B cell (primary cell): ENCODE measurements at places on chromosomes 12 and 14.

GRCh38 chr12:4648501-4649357 lies at the start of the genes AKAP3 and NDUFA9:
AKAP3 (minus strand) TSS chr12:4649051; CDS start chr12:4638196, 10,855 bp downstream.
NDUFA9 (plus strand) TSS chr12:4649114; CDS start chr12:4649127, 13 bp downstream.
- peak; percentile 89 for DNase-seq

DNA sequence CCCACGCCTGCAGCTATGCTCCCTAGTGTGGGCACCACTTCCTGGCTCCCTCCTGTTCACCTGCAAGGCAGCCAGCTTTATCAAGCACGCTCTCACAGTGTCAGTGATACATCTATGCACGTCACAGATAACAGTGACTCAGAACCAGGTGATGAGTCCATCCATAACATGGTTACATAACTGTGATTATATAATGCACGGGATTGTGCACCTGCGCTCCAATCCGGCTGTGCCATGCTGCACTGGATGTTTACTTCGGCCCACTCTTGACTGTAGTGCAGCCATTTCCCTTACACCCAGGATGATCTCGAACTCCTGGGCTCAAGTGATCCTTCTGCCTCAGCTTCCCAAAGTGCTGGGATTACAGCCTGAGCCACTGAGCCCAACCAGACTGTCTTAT lies 38.4 kb upstream of the CEP83 start:
- DNase-seq: peak; percentile 9

- peak; percentile 67 for DNase-seq
These were observed 156.3 kb upstream of the PZP start for GRCh38 chr12:9364224-9365176.

GRCh38 chr12:109943811-109944210 lies 43.7 kb downstream of the TCHP start:
- no peak for DNase-seq

DNA sequence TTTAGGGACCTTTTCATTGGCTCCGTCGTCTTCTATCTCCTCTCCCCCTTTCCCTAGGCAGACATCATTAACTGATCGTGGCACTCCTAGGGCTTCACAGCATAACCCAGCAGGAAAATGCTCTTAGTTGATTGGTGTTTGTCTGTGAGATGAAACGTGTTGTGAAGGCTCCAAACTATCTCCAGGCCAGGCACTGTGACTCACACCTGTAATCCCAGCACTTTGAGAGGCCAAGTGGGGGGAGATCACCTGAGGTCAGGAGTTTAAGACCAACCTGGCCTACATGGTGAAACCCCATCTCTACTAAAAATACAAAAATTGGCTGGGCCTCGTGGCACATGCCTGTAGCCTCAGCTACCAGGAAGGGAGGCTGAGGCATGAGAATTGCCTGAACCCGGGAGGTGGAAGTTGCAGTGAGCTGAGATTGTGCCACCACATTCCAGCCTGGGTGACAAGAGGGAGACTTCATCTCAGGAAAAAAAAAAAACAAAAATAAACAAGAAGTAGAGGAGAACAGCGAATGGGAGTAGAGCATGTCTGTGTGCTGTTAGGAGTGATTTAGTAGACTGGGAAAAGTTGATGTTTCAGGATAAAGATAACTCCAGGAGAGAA lies 32.3 kb upstream of the WDR89 start:
- DNase-seq: no peak

GRCh38 chr14:36508418-36509068 lies 11.5 kb downstream of the NKX2-1 start:
- DNase-seq: no peak

DNA sequence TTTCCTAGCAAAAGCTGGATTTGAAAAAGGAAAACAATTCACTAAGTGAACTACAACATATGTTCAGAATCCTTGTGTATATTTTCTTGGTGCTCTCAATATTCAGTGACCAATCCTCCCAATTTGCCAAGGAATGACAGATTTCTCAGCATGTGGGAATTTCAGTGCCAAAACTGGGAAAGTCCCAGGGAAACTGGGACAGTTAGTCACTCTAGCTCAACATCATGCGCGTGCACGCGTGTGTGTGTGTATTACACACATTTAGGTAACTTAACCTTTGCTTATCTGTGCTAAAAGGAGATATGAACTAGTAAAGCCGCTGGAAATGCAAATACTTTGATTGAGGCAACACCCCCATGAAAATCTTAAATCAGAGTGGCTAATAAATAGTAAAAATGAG lies 26.1 kb upstream of the SLC6A13 start:
- no peak for DNase-seq

DNA sequence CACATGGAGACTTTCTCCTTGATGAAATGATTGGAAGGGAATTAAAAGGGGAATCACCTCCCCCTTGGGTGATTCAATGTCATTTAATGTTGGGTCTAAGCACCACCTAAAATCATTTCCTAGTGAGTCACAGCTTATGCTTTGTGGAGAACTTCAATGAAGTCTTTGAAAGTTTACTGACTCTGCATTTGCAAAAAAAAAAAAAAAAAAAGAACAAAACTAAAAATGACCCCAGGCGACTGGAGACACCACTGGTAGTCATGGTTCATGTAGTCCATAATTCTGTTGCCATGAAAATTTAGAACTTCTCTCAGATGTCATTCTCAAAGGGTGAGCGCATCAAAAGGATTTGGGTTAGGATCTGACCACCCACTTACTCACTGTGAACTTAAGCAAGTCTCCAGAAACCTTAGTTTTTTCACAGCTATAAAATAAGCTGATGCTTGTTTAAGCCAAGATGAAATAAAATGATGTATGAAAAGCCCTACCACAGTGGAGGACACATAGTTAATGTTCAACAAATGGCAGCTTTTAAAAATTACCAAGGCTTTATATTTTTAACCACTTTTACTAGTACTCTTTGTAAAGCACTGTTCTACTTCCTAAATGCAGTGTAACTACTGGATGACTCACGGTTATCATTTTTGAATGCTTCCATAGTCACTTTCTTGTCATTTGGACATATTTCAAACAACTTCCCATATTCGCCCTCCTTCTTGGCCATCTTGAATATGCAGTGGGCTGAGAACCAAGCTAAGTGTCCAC lies 18.1 kb upstream of the KSR2 start:
- no peak for DNase-seq

- DNase-seq: no peak
These were observed 35.2 kb downstream of the RNFT2 start for GRCh38 chr12:116773276-116773731.

GRCh38 chr12:62164036-62164435 lies 96.2 kb upstream of the USP15 start:
- DNase-seq: no peak

GRCh38 chr12:100267603-100268281 lies 765 bp downstream of the SCYL2 start:
- no peak for DNase-seq

GRCh38 chr14:101780887-101781239 lies 19.4 kb downstream of the PPP2R5C start:
- peak; percentile 39 for DNase-seq

- no peak for DNase-seq
These were observed 185.1 kb downstream of the AKAP6 start for GRCh38 chr14:32514236-32514635.

- DNase-seq: peak; percentile 83
These were observed 15.3 kb upstream of the ADSS1 start for GRCh38 chr14:104708606-104709268.

- DNase-seq: no peak
These were observed 139.9 kb upstream of the KRR1 start for GRCh38 chr12:75651342-75651695.

- DNase-seq: no peak
These were observed 147.8 kb upstream of the KRR1 start for GRCh38 chr12:75658901-75659823.

DNA sequence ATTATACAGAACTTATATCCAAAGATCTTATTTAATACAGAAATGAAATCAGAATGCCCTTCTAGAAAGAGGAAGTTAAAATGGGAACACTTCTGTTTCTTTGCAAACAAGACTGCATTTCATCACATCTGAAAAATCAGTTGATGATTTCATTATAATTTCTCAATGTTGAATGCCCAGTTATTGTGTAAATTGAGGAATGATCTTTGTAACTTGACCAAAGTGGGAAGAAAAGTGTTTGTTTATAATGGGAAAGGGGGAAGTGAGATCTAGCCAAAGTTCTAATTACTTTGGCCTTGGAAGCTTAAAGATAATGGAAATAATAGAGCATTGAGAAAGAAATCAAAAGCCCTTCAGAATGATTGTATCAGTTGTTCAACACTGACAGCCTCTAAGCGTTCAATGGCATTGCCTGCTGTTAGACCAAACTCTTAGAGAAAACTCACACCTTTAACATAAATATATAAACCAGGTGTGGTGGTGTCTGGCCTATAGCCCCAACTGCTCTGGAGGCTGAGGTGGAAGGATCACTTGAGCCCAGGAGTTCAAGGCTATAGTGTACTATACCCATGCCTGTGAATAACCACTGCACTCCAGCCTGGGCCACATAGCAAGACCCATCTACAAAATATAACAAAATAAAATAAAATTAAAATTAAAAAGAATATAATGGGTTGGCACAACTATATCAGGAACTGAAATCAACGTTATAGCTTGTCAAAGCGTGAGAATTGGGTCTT lies 9.9 kb upstream of the LYZ start:
- DNase-seq: peak; percentile 45

DNA sequence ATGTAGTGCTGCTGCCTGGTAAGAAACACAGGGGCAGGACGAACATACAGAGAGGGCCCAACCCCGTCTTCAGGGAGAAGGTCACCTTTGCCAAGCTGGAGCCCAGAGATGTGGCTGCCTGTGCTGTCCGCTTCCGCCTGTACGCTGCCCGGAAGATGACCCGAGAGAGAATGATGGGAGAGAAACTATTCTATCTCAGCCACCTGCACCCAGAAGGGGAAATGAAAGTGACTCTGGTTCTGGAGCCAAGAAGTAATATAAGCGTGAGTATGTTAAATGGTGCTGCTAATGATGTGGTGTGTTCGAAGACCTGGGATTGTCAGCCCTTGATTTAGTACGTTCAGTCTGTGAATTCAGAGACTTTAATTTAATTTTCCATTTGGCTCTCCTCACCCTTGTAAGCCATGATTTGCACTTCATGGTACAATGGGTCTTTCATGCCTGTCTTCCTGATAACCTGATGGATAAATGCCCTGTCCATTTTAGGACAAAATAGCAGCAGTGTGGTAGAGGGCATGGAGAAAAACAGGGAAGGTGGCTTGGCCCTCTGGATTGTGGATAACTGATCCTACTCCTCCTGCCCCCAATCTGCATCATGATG lies 318.9 kb downstream of the SNAPC1 start:
- DNase-seq: peak; percentile 84

GRCh38 chr12:19709889-19710288 lies 270.6 kb downstream of the AEBP2 start:
- no peak for DNase-seq

DNA sequence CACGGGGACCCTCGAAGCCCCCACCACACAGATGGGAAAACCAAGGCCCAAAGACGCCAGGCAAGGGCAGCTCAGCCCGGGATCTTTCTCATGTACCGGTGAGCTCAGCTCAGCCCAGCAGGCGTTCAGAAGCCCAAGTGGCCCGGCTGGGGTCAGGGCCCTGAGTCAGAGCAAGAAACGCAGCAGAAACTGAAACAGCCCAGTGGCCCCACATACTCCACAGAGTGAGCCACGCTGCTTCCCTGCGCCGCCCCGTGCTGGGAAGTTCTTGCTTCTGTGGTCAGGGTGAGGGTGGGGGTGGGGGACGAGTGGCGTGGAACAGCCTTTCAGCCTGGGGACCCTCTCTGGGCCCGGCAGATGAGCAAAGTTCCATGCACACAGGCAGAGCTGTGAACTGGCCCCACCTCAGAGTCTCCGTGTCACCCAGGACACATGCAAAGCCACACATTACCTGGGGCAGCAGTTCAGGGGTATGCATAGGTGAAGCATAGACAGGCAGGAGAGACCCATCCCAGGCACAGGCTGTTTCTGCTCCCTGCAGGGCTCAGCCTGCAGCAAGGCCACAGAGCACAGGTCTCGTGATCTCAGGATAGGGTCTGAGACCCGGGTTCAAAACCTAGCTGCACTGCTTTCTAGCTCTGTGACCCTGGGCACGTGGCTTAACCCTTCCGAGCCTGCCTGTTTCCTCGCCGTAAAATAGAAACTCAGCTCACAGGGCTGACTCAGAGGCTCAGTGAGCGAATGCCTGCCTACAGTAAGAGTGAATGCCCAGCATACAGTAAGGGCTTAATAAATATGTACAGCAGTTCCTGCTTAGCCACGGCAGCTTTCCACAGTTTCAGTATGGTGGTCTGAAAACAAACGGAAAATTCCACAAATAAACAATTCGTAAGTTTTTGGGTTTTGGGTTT lies 21.6 kb downstream of the NCOR2 start:
- DNase-seq: peak; percentile 49

- DNase-seq: no peak
These were observed 431.8 kb downstream of the SLC6A15 start for GRCh38 chr12:84480803-84481202.

- no peak for DNase-seq
These were observed 20.3 kb downstream of the SOCS2 start for GRCh38 chr12:93592641-93593406.

GRCh38 chr12:89069431-89069830 lies 282.9 kb downstream of the DUSP6 start:
- DNase-seq: no peak

GRCh38 chr12:103956509-103957027 lies 9.1 kb upstream of the TDG start:
- no peak for DNase-seq
